ENCODE measurements at places on chromosomes 2 and 18.

DNA sequence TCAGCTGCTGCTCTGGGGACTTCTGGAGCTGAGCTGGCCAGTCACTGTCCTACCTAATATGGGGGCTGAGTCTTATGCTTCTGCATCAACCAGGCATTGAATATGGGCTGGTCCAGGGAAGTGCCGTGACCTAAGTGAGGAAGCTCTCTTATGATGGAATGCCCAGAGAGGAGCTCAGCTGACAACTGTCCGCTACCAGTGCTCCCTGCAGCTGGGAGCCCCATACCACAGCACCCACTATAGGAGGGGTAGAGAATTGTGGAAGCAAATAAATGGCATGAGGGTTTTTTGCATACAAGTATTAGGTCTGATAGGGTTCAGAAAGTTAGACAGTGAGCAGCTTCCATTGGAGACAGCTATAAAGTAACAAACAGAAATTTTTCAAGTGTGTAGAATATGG lies 4.5 kb downstream of the TIMM21 start:
- DNase-seq, result no peak

- DNase-seq, result no peak
These were observed 13.3 kb upstream of the TMX3 start for GRCh38 chr18:68728081-68728700.

GRCh38 chr2:84713441-84713840 lies 167.4 kb downstream of the TRABD2A start:
- DNase-seq, result no peak

GRCh38 chr18:39448942-39449341 lies 1883.3 kb upstream of the CELF4 start:
- no peak for DNase-seq

DNA sequence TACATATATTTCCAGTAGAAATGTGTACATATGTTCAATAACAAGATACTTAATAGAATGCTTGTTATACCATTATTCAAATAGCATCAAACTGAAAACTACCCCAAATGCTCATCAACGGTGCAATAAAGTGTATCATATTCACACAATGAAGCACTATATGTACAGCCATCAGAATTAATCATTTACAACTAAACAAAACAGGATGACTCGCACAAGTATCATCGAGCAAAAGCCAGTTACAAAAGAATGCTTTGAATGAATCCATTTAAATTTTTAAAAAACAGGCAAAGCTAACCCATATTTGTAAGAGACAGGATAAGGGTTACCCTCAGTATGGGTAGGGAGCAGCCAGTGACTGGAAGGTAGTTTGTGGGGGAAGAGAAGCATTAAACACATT lies 132.8 kb upstream of the PDE1A start:
- DNase-seq, result no peak
